NCI-H146 (cell line): ENCODE measurements at places on chromosomes 2 and 18.

DNA sequence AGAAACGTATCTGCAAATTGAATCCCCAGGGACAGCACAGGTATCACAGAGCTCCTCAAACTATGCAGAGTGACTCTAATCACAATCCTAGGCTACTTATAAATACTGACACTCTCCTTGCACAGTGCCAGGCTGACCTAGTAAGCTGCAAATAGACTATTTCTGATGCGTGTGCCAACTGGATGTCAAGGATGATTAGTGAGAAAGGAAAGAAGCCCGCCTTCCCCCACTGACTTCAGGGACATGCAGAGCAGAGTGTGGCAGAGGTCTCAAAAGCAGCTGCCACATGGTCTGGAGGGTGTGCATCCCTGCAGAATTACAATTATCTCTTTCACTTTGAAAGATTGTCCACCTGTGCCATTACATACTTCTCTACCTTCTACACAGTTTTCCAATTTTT, 235.6 kb downstream of the CPS1 start:
- no peak for DNase-seq

GRCh38 chr2:5365871-5366461, 326.2 kb upstream of the SOX11 start:
- DNase-seq = peak; percentile 79

GRCh38 chr2:218367415-218368149, 10.9 kb downstream of the CATIP start:
- DNase-seq = no peak

DNA sequence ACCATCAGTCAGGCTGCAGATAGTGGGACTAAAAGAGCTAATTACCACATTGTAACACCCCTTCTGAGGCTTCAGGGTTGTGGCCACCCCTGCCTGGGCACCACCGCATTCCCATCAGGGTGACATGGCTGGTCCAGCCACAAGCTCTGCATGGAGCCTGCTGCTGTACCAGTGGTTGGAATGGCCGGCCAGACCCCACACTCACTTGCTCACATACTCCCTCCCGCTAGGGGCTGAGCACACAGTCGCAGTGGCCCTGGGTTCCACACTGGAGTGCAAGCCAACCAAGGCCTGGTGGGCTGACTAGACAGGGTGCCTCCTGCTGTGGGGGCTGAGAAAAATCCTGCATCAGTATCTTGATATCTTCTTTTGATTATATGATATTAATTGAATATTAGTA, 182.8 kb upstream of the STK17B start:
- DNase-seq = no peak

DNA sequence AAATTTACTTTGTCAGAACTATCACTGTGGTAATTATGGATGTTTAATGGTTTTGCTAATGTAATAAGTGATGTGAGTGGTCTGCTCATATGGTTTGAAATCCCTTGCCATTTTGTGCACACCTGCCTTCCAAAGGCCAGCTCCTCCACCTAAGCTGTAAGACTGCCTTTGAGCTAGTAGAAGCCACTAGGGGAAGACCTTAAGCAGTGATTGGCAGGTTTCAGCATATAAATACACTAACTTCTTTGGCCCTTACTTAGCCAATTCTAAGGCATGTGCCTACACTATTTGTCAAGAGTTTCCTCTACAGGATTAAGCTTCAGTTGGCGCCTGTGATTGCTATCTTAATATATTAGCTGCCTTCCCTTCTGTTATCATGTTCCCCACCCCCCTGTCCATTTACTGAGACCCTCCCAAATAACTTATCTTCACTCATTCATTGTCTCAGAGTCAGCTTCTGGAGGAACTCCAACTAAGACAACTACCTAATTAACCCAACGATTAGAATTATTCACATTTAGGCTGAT, 141.1 kb downstream of the MBD5 start:
- DNase-seq = no peak

GRCh38 chr2:26632624-26633185, 8.5 kb downstream of the CIB4 start:
- DNase-seq = no peak

GRCh38 chr2:188403676-188404075, 112.0 kb downstream of the GULP1 start:
- no peak for DNase-seq

GRCh38 chr2:80438686-80439085, 134.1 kb upstream of the LRRTM1 start:
- DNase-seq = no peak

GRCh38 chr18:40904295-40904694, 1050.7 kb upstream of the PIK3C3 start:
- peak; percentile 70 for DNase-seq

DNA sequence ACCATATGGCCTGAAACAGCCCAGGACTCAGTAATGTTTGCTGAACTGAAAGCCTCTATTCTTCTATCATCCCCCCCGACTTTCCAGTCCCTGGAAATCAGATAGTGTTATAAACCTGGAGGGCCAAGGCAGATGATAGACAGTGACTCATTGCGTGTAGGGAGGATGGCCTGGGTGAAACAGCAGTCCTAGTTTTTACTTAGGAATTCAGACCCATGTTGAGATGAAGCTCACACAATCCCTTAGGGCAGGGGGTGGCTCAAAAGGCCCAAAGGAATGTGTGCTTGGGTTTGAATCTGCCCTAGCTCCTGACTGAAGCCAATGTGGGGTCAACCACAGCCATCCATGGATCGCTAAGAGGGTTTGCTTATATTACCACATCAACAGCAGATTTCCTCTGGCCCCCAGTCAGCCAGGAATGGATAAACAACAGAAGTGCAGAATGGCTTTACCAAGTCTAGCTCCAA, 43.9 kb upstream of the STPG4 start:
- no peak for DNase-seq

DNA sequence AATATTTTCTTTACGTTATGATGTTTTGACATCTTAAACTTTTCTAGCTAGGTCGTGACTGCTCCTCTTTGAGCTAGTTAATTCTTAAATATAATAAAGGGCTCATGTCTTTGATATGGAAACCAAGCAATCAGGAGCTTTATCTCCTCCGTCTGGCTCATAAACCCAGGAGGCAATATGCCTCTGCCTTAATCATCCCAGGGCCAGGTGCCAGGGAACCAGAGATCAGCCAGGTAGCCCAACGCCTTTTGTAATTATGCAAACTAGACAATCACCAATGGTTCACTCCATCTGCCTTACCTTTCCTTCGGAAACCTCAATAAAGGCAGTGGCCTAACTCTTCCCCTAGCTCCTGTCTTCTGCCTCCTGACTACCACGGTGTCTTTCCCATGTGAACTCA, 213.7 kb downstream of the KCNJ3 start:
- peak; percentile 93 for DNase-seq

DNA sequence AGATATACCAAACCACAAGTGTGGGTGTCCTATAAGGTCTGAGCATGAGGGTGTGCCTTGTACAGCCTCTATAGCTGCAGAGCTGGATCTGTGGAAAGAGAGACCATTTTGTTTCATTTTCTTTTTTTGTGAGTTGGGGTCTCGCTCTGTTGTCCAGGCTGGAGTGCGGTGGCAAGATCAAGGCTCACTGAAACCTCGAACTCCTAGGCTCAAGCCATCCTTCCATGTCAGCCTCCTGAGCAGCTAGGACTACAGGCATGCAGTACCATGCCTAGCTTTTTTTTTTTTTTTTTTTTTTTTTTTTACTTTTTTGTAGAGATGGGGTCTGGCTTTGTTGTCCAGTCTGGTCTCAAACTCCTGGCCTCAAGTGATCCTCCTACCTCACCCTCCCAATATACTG, 10.7 kb downstream of the KIF3C start:
- no peak for DNase-seq

- no peak for DNase-seq
Observed at GRCh38 chr2:63580651-63581297, 7.5 kb downstream of the WDPCP start.

DNA sequence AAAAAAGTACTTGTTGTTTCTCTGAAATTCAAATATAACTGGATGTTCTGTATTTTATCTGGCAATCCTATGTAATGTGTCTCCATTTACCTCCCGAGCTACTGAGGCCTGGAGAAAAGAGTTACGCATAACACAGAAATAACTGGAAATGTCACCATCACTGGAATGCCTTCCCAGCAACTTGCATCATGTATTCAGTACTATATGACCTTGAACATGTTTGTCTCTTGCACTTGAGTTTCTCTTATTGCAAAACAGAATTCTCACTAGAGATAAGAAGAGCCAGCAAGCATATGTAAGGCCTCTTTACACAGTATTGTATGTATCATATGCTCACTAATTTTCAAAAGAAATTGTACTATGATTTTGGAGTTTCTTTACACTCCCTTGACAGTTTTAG, 99.6 kb upstream of the CTAGE1 start:
- no peak for DNase-seq

DNA sequence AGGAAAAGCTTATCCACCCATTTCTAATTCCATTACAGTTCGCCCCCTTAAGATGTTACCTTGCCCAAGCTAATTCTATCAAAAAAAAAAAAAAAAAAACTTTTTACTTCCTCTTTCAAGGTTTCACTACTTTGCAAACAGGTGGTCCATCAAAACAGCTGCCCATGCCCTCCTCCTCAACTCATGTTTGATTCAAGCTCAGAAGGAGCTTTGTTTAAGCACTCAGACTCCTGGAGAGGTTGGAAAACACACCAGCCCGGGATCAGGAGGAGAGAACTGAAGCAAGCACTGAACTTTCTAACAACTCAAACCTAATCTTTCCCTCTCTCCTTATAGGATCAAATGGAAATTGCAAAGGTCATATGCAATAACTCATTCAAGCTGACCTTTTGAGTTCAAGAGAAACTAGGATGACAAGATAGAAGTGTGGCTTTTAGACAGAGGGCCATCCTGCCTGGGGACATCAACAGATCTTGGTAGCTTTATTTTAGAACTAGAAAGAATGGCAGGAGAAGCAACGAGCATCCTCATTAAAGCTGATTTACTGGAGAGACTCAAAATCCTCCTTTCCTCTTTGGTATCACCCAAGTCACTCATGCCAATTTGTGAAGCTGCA, 28.3 kb upstream of the FZD7 start:
- DNase-seq = no peak

DNA sequence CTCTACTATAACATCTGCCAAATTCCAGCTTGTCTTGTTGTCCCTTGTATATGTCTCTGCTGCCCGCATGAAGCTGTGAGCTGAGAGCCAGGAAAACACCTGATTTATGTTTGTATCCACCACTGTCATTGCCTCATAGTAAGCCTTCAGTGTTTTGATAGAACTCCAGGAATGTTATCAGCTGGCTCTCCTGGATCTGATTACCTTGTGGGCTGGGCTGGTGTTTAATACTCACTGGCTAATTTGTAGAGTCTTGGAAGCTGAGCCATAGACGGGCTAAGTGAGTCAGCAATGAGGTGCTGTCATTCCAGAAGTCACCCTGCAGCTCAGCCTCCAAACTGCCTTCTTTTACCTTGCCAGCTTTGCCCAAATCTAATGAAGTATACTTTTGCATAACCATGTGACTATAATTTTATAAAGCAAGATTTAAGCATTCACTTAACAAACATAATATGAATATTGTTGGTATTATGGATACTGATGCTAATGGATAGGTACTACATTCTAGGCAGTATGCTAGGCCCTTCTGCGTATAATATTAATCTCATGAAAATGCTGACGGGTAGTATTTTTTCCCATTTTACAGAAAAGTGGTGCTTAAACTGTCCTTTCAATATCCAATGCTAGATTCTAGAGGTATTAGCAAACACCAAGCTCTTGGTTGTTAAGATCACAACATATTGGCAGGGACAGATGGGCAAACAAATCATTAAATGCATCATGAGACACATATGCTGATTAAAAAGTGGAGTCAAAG, 62.7 kb upstream of the GATA6 start:
- DNase-seq = peak; percentile 44

DNA sequence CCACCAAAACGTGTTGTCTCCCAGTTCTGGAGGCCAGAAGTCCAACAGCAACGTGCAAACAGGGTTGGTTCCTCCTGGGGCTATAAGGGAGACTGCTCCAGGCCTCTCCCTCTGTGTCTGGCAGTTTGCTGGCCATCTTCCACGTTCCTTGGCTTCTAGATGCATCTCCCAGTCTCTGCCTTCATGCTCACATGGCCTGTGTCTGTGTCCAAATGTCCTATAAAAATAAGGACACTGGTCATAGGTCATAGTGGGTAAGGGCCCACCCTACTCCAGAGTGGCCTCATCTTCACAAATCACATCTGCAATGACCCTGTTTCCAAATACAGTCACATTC, 69.4 kb upstream of the TAF1B start:
- no peak for DNase-seq

DNA sequence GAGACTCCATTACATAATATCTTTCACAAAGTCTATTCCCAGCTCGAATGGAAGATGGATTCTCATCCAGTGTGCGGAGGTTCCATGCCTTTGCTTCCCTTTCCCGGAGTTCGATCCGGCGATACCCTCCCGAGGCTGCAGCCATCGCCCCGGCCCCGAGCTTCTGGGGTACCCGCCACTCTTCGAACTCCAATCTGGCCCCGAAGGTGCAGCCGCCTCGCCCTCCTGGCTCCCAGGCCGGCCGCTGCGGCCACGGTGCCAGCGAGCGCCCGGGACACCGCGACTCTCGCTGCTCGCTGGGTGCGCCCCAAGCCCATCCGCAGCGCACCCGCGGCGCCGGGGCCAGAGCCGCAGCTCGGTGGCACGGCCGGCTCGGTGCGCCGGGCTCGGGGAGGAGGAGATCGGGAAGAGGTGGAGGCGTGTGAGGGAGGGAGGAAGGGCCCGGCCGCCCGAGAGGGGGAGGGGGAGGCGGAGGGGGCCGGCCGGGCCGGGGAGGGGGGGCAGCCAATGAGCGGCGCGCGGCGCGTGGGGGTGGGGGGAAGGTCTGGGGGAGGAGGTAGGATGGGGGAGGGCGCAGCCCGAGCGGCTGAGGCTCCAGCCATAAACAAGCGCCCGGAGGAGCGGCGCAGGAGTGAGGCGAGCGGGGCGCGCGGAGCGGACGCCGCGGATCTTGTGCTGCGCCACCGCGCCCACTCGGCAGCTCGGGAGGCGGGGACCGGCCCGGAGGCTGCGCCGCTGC, at the start of gene CRIM1:
Gene CRIM1 (plus strand): TSS at position 628 of the 739 bp plus-strand sequence. CDS start 515 bp downstream, outside the sequence.
- DNase-seq = peak; percentile 53

GRCh38 chr2:98598781-98599428, 9.4 kb downstream of the COA5 start:
- no peak for DNase-seq

DNA sequence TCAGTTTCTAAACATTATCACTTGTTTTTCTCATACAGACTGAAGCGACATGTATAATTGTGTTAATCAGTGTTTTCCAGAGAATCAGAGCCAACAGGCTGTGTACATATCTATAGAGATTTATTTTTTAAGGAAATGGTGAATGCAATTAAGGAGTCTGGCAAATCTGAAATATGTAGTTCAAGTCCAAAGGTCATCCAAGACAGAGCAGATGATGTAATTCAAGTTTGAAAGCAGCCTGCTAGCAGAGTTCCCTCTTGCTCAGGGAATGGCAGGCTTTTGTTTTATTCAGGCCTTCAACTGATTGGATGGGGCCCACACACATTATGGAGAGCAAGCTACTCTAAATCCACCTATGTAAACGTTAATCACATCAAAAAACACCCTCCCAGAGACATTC, 282.6 kb downstream of the CBLN2 start:
- DNase-seq = no peak
